ENCODE measurements at places on chromosomes 12 and 14.
A peak's percentile ranks its signal among the peaks of the same experiment; 100 is the strongest.

DNA sequence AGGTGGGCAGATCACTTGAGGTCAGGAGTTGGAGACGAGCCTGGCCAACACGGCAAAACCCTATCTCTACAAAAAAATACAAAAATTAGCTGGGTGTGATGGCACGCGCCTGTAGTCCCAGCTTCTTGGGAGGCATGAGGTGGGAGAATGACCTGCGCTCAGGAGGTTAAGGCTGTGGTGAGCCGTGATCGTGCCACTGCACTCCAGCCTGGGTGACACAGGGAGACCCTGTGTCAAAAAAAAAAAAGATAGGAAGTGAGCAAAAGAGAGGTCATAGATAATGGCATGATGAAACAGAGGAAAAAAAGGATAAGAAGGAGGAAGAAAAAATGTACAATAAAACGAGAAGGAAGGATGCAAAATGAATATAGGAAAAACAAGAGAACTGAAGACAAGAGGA is 159.5 kb downstream of the ETV6 start:
- DNase-seq = no peak

- DNase-seq = no peak
These were observed 194.8 kb upstream of the SEL1L start for GRCh38 chr14:81728447-81728846.

DNA sequence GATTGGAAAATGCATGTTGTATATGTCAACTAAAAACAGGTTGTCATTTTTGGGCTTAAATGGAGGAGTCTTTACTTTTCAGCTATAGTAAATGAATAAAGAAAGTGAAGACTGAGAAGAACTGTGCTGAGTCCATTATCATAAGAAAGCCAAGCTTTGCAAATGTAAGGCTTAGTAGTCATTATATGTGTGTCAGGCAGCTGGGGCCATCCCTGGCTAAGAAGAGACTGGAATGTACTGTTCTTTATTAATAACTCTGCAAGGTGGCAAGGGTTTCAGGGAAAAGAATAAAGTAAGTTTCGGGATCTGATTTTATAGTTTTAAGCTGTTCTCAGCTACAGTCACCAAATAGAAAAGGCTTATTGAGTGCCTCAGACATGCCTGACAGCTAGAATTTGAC is 48.7 kb downstream of the SRGAP1 start:
- DNase-seq = no peak

GRCh38 chr14:94180655-94181271 is 6.6 kb downstream of the PPP4R4 start:
- DNase-seq = peak; percentile 44

DNA sequence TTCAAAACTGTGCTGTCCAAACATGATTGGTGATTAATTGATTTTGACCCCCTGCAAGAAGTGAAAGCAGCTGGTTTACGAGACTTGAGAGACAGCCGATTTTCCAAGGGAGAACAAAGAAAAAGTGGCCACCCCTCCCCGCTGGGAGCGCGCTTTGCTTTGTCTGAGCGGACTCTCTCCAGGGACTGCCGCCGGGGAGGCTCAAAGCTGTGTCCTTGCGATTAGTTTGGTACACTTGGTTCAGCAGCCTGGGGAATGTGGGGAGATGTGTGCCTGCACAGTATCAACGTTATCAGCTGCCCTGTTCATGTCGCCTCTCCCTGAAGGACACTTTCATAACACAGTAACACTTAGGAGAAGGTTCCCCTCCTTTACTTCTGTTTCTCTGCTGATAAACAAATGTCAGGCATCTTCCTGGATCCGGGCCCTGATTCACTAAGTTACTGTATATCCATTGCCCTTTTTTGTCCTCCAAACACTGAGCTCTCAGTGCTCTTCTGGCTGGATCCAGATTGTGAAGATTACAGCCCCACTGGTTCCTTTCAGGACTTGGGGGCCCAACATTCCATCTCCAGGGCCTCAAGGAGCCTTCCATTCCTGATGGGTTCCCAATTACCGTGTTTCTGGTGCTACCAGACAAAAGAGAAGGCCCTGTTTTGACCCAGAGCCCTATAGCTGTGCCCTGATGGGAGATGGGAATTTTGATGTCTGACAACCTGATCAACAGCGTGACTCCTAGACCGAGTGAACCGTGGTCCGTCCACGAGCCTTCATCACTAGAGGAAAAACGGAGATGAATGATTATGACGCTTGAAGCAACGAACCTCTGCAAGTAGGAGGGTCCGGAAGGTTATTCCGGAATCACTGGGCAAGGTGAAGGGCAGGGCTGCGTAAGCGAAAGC is 31.7 kb upstream of the TUBA1C start:
- peak; percentile 31 for DNase-seq

DNA sequence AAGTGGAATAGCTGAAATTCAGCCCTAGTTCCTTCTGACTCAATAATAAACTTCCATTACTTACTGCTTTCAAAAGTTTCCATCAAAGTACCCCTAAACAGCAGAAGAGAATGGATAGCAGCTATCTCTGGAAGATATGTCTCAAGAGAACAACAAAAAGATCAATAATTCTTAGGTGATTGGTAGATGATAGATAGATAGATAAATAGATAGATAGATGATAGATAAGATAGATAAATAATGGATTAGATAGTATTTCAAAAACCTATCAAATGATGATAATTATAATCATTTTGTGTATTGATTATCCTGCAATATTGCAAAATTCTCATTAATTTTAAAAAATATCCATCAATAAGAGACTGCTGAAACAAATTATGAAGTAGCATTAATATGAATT is 97.4 kb upstream of the CCND2 start:
- no peak for DNase-seq

DNA sequence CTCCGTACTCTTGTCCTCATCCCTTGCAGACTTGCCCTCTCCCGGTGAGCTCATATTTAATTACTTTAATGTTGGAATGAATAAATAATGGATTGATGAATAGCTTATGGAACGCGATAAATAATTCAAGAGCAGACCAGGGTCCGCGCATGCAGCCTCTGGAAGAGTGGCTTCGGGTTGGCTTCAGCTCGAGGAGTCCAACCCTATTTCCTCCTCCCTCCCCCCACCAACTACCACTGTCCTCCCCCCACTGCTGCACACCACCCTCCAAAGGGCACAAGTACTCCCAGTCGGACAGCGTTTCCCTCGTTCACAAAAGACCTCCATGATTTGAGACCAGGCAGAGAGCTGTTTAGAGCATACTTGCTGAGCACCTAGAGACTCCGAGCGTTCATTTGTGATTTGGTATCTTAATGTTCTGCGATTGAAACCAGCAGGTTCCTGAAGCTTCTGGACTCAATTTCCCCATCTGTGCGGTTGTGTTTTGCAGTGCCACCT is 647 bp upstream of the SIX1 start:
- no peak for DNase-seq

DNA sequence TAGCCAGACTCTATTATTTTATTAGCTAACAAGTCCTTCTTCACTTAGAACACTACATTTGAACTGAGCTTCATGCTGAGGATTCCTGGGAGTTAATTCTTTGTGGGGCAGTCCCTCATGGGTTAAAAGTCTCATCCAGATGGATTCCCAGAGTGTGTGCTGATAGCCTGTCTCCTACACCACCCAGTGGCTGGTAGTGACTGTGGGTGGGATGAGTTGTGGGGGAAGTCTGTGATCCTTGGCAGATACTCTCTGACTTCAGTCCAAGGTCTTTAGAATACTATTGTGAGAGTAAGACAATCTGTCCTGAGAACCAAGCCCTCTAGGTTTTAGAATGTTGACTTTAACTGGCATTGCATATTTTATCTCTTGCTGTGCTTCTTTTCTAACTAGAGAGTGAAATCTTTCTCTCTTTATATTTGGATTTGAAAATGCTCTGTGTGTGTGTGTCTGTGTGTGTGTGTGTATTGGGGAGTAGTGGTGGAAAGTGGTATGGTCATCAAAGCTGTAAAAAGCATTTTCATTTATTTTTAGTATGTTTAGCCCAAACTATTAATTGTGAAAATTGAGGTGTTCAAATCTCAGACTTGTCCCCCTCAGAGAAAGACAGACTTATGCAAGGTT is 37.3 kb downstream of the AKAP6 start:
- DNase-seq = peak; percentile 40

DNA sequence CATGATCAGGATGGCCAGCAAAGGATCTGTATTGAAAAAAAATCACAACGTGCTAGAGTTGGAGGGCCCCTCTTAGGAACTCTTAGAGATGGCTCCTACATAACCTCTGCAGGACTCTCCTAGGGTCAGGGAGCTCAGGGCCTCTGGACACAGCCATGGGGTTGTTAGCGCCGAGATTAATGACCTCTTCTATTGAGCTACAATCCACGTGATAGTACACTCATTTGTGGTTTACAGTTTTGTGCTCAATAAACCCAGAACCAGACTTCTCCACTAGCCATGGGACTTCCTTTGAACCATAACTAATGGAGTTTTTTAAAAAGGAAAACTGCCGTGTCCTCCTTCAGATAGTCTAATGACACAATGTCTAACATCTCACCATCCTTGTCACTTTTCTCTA is 29.6 kb upstream of the HDAC7 start:
- DNase-seq = no peak

GRCh38 chr14:35287431-35288013 is 4.7 kb upstream of the PSMA6 start:
- DNase-seq = no peak

DNA sequence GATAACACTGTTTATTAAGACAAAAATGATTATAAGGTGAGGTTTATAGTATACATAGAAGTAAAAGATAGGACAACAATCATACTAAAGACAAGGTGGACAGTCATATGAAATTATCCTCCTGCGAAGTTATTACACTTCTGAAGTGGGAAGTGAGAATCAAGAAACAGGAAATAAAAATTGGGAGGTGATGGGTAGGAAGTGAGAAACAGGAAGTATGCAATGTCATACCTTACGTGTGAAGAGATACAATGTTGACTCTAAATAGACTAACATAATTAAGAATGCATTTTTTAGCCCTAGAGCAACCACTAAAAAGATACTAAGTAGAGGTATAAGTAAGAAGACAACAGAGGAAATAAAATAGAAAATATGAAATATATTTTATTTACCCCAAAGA is 43.7 kb downstream of the GRIN2B start:
- DNase-seq = no peak

DNA sequence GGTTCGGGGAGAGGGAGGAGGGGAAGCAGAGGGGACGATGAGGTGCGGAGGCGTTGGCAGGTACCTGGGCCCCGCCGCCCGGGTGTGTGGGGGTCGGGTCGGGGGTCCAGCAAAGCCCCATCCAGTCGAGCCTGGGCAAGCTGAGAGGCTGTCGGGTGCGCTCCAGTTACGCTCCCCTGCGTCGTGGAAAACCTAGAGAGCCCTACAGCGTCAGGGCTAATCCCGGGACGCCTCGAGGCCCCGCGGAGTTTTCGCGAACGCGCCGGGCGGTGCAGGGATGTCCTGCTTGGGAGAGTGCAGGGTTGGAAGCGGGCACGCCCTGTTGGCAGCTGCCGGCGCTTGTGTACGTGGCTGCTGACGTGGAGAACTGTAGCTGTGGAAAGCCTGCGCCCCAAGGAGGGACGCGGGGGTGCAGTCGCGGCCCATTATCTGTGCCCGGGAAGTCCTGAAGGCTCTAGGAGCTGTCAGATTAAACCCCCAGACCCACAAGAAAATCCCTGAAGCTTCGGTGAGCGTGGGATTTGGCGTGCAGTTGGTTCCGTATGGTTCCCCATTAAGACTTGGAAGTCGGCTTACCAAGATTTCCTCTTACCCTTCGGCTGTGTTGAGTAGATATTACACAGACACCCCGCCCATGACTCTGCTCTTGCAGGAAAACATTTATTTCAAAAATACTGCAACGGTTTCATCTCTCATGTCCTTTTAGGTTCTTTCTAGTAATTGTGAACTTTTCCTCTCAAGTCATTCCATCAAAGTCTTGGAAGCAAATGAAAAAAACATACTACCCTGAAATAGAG is 11.3 kb upstream of the SLC38A2 start:
- DNase-seq = peak; percentile 98

- no peak for DNase-seq
These were observed 16.7 kb upstream of the TMEM229B start for GRCh38 chr14:67505254-67505653.

GRCh38 chr12:108811411-108812180 is 45.8 kb downstream of the SSH1 start:
- DNase-seq = peak; percentile 67

DNA sequence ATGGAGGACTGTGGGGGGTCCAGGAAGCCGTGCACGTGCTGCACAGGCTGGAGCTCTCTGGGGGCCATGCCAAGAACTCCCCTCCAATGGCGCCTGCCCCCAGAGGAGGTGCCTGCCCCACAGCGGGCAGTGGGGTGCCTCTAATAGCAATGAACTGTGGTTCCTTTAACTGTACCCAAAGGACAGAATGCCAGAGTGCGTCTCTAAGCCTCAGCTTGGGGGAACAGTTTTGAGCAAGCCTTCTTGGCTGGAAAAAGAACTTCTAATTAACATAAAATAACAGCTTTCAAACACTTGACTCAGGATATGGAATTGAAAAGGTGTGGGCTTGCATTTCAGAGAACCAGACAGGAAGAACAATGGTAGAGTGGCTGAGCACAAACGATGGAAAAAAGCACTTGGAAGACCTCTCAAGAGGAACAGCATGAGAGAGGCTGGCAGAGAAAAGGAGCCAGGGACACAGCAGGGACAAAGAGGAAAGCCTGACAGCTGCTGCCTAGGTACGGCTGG is 195.6 kb downstream of the TTC7B start:
- no peak for DNase-seq

DNA sequence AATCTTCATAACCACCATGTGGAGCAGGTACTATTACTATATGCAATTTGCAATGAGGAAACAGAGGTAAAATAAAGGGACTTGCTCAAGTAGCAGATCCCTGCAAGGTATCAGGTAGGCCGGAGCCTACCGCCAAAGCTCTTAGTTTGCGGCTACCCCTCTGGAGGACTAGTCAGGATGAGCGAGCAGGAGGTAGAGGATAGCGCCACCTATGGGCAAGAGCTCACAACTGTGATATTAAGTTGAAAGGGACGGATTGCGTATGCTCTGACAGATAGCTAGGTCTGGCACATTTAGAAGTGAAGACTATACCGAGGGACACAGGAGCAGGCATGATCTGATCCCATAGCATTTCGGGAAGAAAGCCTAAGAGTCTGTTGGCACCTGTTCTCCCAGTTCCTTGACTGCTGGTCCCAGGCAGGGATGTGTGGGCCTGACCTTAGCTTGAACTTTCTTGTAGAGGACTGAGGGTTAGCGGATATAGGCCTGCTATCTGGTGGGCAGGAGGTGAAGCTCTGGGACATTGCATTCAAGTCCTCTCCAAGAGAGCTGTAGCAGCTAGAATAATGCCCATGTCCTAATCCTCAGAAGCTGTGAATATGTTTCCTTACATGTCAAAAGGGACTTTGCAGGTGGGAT is 48.0 kb downstream of the SLC17A8 start:
- peak; percentile 41 for DNase-seq

- no peak for DNase-seq
These were observed 35.8 kb upstream of the RNU6-7 start for GRCh38 chr14:32166029-32166428.
